ENCODE measurements at places on chromosomes 7 and 10. TPM values are rescaled to one million over a fixed set of nuclear protein-coding genes. Genes with fewer than 3 reads are reported as not detected.

DNA sequence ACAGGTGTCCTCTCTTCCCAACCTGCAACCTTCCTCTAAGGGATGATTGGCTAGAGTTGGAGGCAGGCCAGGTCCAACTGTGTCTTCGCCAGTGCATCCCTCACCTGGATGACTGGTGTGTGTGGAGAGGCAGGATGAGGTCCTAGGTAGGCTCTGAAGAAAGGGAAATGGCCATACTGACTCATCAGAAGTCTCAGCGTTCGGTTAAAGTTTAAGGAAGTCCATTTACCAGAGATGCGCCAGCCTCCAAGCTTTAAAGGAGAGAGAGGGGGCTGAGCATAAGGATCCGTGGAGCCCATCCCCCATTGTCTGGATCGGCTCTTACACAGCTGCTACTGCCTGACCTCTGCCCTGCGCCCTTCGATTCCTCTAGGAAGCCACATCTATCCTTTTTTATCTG, 4.4 kb downstream of the KEL start:
- DNase-seq, result no peak

DNA sequence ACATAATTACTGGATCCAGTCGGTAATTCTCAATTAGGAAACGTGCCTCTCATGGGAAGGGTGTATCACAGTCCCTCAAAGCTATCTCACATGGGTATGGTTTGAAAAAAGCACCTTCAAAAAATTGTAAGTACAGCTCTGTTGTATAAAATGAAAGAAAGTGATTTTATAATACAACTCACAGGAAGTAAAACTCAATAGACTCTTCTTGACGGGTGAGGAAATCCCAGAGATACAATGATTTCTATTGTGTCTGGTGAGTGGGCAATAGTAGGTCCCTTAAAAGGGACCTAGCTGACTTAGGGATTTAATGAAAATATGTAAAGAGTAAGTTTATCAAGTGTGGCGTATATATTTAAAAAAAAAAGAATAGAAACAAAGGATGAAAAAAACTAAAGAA, 27.0 kb downstream of the TASOR2 start:
- no peak for DNase-seq

- no peak for DNase-seq
Measured at GRCh38 chr7:10257438-10257837, 716.2 kb upstream of the PHF14 start.

- DNase-seq, result no peak
Measured at GRCh38 chr7:148925836-148926235, 41.7 kb upstream of the EZH2 start.

GRCh38 chr10:24462889-24463552, 254.1 kb downstream of the KIAA1217 start:
- DNase-seq, result no peak

GRCh38 chr10:71770255-71770654, 3.1 kb downstream of the VSIR start:
- no peak for DNase-seq

- DNase-seq, result no peak
Measured at GRCh38 chr10:6046773-6047611, 15.2 kb downstream of the IL2RA start.

- DNase-seq, result no peak
Measured at GRCh38 chr10:97505152-97505551, 6.4 kb downstream of the UBTD1 start.

DNA sequence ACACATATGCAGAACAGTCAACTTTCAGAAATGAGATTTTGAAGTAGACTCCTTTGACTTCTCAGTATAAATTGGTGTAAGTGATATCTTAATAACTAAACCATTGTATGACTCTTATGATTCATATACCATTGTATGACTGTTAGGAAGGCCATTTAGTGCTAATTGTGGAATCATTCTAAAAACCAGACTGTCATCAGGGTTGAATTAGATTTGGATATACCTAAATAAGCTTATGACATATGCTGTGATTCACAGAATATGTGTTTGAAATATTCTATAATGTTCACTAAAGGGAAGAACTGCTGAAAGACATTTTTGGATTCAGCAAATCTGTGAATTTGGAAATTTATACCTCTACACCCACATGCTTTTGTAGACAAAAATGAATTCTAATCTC, 438.1 kb downstream of the MDFIC start:
- no peak for DNase-seq

DNA sequence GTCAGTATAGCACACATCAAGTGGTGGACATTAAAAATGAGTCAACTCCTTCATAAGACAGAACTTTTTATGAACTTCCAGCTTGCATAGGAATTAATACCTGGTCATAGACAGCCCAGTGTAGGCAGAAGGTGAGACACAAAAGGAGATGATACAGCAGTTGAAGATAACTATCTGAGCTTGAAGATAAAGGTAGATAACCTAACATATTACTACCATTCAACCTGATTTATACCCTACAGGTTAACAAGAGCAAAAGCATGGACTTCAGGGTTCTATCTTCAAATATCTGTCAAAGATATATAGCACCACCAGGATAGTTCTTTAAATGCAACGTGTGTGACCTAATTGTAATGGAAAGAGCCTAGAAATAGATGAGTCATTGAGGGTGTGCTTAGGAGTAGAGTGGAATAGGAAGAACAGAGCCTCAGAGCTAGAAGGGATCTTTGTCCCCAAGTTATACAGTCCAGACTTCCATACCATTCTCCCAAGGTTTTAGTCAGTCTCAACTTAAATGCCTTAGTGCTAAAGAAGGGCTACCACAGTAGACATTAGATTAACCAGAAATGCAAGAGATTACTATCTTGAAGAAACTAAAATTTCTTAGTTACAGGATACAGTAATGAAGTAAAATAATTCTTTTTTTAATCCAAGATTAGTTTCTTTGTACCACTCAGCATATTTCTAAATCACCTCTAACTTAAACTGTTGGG, 9.2 kb downstream of the ZNF800 start:
- DNase-seq, result no peak

DNA sequence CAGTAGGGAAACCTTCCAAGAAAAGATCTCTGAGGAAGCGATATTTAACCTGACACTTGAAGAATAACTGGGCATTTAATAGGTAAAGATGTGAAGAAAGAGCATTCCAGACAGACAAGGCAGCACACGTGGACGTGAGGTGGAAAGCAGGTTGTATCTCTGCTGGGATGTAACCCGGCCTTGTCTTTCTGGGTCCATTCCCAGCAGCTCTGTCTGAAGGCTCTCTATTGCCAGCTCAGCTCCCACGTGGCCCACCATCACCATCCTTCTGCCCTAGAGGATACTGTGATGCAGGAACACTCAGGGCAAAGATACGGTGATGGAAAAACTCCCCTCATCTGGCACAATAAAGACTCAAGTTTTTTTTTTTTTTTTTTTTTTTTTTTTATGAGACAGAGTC, 137.7 kb downstream of the RSU1 start:
- DNase-seq, result no peak

DNA sequence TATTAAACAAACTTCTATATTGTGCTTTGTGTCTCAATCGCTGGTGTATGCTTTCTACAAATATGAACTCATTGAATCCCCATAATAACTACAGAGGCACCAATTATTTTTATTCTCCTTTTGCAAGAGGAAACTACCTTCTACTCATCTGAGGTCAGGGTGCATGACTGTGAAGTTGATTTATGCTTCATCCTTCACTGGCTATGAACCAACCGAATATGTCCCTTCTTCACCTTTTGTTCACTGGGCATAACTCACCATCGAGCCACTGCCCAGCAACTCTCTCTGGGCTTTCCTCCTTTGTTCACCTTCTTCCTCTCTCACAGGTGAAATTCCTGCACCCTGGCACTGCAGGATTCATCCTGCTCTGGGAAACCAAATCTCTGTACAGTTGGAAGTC, 61.3 kb upstream of the PFKP start:
- no peak for DNase-seq

- no peak for DNase-seq
Measured at GRCh38 chr10:8919280-8919679, 864.8 kb downstream of the GATA3 start.

GRCh38 chr7:46812101-46812675, 769.7 kb downstream of the TNS3 start:
- no peak for DNase-seq

- DNase-seq, result no peak
Measured at GRCh38 chr7:15018981-15019380, 116.4 kb upstream of the DGKB start.

- no peak for DNase-seq
Measured at GRCh38 chr10:3720228-3721019, 64.6 kb downstream of the KLF6 start.

DNA sequence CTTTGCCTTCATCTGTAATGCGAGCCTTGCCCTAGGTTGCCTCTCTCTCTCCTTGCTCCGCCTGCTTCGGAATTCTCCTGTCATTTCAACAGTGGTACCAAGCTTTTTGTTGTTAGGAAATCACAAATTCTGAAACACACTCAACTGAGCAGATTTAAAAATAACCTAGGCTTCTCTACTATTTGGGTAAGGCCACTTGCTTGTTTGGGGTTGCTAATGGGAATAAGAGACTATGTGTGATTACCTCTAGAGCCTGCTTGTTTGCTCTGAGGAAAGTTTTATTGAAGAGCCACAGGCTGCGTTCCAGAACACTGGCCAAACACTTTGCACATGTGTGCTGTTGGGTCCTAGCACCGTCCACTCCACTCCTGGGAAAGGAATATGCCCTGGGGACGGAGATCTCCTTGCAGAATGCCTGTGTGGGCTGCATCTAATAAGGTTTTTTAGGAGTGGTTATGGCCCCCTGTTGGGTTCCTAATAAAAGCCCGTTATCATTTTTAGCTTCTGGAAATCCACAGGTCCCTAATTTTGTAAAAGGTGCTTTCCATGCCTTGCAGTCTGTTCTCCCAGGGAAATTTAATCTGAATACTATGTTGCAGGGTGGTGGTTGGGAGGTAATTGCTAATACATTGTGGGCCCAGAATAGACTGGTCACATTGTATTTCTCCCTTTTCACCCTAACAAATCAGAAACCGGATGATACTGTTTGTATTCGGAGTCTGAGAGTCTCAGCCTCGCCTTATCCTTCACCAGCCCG, 68.7 kb upstream of the KLF6 start:
- no peak for DNase-seq

GRCh38 chr10:59577984-59578383, 131.7 kb downstream of the SLC16A9 start:
- no peak for DNase-seq

- DNase-seq, result no peak
Measured at GRCh38 chr10:8912108-8912507, 857.6 kb downstream of the GATA3 start.

DNA sequence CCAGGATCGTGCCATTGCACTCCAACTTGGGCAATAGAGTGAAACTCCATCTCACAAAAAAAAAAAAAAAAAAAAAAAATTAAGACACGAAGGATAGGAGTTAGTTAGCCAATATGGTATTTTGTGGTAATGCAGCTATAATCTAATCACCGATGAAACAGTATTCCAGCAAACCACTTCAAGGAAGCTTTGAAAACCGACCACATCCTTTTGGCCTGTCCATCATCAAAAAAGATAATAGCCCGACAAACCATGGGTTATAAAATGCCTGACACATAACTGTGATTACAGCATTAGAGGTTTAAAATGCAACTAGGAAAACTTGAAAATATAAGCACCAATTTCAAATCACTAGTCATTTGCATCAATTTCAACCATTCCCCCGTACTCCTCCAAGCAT, 728.6 kb upstream of the C7orf33 start:
- DNase-seq, result no peak

DNA sequence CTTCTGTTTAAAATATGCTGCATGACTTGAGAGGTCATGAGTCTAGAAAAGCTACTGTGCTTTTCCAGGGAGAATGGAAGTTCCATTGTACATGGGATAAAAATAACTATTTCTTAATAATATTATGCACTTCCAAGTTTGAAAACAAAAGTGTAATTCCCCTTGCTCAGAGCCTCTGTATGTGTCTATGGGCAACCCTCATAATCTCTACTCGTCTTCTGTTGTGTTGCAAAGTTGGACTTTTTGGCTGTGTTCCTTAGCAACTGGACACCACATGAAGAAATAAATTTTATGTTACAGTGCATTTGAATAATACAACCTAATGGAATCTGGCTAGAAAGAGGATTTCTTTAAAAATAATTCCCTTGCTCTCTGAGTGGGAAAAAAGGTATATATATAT, 242.6 kb downstream of the TWIST1 start:
- no peak for DNase-seq

- DNase-seq, result no peak
Measured at GRCh38 chr10:121500701-121501332, 97.4 kb downstream of the FGFR2 start.

- DNase-seq, result no peak
Measured at GRCh38 chr10:44899450-44900080, 11.6 kb upstream of the TMEM72 start.

DNA sequence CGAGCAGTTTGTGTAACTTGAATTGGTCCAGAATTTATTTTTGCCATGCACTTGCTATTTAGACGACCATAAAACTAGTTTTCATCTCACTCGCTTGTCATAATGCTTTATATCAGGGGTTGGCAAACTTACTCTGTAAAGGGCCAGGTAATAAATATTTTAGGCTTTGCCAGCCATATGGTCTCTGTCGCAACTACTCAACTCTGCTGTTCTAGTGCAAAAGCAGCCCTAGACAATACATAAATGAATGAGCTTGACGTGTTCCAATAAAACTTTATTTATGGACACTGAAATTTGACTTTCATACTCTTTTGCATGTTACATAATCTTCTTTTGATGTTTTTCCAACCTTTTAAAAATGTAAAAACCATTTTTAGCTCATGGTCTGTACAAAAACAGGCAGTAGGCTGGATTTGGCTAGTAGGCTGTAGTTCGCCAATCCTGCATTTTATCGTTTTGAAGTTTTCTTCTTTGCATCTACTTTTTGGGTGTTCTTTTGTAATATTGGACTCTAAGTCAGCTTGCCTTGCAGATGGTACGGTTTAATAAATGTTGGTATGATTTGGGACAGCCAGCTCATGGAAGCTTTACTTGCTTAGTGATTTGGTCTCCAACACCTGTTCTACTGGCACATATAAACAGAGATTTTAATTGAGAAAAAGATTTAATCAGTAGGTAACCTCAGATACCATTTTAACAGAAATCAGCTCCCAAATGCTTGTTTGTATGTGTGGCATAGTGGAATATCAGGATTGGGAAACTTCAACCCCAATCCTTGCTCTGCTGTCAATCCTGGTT, 25.6 kb downstream of the SND1 start:
- DNase-seq, result no peak

The MRLN gene
- total RNA-seq, result not detected

The LRIT1 gene
- not detected for total RNA-seq

The TSPAN33 gene
- 39.8 TPM for total RNA-seq

The GNG11 gene
- 1.3 TPM for total RNA-seq

The MOGAT3 gene
- total RNA-seq, result 0.81 TPM

The SEMA4G gene
- total RNA-seq, result 13.0 TPM

The OR9A2 gene
- total RNA-seq, result not detected

The LANCL2 gene
- total RNA-seq, result 9.1 TPM

The ANXA8 gene
- total RNA-seq, result not detected

The OR2A7 gene
- 9.9 TPM for total RNA-seq

The PRPS1L1 gene
- not detected for total RNA-seq

The PRKAG2 gene
- total RNA-seq, result 20.3 TPM

The CHST3 gene
- total RNA-seq, result 7.0 TPM

The PIK3CG gene
- 0.11 TPM for total RNA-seq

The GRID2IP gene
- total RNA-seq, result 3.0 TPM
